ENCODE measurements at places on chromosomes 3 and 15.

GRCh38 chr15:40853241-40853890 lies 9.5 kb downstream of the SPINT1 start:
- no peak for DNase-seq

DNA sequence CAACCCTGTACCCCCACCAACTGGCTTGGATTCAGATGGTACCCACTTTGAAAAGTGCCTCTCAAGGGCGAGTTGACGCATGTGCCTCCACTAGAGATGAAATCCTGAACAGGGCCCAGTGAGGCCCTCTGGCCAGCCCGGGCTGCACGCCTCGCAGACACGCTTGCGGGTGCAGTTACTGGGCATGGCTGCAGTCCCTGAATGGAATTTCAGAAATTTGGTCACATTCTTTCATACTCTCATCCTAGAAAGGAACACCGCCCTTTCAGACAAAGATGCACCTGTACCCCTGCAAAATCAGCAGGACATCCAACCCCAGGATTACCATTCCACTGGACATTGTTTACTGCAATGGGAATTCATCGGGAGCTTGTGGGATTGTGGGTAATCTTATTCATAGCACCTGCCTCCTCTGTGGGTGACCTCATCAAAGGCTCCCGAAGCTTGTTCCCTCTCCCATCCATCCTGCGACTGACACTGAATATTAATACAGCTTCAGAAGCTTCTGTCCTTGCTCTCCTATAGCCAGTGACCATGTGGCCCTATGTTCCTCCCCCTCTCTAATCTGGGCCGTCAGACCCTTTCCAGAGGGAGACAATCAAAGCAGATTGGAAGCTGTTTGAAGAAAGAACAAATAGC lies 42.5 kb upstream of the TPM1 start:
- no peak for DNase-seq

DNA sequence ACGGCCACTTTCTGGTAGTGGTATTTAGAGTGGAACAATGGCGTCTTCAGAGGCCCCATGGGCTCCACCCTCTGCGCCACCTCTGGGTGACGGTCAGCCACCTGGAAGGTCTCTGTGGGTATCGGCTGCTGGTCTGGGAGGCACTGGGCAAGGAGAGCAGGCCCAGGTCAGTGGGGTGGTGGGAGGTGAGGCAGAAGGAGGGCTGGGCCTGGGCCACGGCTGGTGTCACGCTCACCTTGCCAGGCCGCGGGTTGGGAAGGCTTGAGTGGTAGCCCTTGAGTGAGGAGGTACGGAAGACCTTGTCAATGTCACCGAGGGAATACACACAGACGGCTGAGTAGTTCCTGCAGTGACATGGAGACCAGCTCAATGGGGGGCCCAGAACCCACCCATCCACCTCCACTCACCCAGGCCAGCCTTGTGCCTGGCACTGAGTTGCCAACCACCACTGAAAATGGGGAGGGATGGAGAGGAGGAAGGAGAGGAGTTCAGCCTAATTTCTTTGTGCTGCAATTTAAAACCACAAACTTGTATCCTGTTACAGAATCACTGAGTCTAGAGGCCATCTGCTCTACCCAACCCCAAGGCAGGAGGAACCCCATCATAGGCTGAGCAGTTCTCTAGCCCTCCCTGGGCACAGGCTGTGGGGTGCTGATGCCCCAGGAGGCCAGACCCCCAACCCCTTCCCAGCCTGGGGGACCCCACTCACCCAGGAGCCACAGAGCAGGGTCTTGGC lies 19.0 kb downstream of the SEMA7A start:
- DNase-seq = no peak

- DNase-seq = no peak
Observed at GRCh38 chr15:70722266-70723121, 40.9 kb downstream of the UACA start.

DNA sequence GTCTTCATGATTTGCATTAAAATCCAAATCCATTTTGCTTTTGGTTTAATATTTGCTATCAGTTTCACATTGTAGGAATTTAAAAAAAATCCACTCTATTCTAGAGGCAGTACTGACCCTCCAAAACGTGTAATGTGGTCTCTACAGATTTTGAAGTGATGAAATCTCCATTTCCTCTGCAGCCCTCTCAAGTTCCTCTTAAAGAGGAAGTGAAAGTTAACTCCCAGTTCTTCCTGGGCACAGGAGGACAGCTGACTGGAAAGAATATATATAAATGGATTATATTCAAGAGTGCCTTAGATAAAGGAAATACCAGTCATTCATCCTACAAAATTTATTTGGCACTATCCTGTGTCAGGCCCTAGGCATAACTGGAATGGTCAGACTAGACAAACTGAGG lies 83.5 kb upstream of the PLCL2 start:
- no peak for DNase-seq

- no peak for DNase-seq
Observed at GRCh38 chr3:75737831-75738493, 47.4 kb downstream of the ZNF717 start.

- no peak for DNase-seq
Observed at GRCh38 chr15:28006116-28006905, 92.8 kb downstream of the OCA2 start.

DNA sequence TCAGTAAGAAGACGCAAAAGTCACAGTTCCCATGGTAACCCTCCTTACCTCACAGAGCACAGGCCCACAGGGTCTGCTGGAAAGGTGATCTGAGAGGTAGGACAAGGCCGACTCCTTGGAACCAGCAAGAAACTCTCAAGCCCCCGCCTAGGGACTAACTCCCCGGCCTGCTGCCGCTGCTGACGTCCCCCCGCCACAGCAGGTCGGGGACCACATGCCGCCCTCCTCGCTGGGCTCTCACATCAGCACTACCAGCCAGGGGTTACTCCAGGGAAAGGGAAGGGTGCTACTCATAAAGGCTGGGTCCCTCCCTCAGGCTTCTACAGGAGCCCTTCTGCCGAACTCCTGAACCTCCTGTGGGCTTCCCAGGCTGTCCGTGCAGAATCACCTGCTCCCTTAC lies 94.2 kb downstream of the XXYLT1 start:
- DNase-seq = no peak

DNA sequence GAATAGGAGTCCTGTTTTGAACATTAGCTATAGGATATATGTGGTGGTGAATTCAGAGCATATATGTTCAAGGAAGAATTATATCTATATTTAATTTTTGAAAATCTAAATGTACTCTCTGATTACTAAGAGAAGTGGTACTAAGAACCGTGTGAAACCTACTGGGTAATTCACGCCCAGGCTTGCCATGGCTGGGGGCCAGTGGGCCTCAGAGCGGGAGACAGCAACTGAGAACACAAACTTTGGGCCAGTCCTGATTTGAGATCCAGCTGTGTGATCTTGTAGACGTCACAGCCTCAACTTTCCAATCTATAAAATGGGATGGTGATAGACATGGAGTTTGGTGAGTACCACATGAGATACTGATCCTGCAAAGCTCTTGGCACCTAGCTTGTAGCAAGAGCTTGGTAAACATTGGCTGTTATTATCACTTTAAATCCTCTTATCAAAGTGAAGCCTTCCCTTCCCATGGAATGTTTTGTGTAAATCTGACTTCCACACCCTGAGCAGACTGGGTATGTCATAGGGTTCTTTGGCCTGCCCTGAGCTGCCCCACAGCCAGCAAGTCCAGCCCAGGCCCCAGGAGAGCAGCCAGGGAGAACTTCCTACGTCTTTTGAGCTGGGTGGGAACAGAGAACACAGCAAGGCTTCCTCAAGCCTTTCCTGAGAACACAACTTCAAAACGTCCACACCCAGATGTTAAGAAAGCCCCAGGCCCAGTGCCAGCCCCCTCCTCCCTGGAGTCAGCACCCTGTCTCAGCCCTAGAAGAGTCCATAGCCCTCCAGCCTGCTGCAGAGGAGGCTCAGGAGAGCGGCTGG lies 8.2 kb upstream of the PAQR5 start:
- DNase-seq = no peak

- peak; percentile 87 for DNase-seq
Observed at GRCh38 chr3:158109804-158110657, at the start of gene RSRC1. TSS of gene RSRC1 (plus strand) at chr3:158110089. CDS start at chr3:158122105, 12,016 bp downstream.

- DNase-seq = no peak
Observed at GRCh38 chr3:78201091-78201490, 1161.2 kb downstream of the ROBO2 start.

DNA sequence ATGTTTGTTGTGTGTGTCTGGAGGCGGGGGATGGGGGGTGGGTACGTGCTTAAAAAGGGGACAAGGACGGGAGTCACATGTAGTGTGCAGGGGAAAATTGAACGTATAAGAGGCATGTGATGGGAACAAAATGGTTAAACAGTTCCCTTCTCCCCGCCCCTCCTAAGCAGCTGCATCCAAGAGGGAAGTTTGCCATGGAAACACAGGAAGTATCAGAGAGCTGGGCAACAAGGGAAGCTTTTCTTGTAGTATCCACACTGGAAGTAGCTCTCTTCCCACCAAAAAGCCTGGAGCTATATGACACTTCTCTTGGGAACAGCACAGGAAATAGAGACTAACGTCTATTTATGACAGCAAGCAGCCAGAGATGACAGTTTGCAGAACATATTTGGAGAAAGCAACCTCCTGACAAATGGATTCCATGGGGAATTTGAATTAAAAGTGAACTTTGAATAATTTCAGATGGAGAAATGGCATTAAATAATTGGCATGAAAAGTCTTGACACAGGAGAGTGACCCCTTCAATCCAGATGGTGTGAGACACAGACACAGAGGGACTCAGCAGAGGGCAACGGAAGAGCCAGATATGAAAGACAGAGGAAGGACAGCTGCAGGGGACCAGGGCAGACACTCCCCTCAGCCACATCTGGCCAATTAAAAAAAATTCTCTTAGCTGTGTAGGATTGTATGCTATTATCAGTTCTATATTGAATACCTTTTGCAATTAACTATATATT lies 294.2 kb upstream of the TBL1XR1 start:
- peak; percentile 44 for DNase-seq

DNA sequence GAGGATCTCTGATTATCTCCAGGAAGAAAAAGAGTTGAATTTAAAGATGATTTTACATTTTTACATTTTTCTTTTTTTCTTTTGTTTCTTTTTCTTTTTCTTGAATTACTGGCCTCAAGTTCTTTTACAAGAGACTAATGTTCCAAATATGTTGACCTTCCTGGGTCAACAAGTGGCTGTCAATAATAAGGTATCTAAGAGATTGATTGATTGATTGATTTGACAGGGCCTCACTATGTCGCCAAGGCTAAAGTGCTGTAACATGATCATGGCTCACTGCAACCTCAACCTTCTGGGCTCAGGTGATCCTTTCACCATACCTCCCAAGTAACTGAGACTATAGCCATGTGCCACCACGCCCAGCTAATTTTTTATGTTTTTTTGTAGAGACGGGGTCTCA lies 44.6 kb downstream of the KIF9 start:
- no peak for DNase-seq

- peak; percentile 46 for DNase-seq
Observed at GRCh38 chr3:179973931-179974361, 62.8 kb downstream of the PEX5L start.

DNA sequence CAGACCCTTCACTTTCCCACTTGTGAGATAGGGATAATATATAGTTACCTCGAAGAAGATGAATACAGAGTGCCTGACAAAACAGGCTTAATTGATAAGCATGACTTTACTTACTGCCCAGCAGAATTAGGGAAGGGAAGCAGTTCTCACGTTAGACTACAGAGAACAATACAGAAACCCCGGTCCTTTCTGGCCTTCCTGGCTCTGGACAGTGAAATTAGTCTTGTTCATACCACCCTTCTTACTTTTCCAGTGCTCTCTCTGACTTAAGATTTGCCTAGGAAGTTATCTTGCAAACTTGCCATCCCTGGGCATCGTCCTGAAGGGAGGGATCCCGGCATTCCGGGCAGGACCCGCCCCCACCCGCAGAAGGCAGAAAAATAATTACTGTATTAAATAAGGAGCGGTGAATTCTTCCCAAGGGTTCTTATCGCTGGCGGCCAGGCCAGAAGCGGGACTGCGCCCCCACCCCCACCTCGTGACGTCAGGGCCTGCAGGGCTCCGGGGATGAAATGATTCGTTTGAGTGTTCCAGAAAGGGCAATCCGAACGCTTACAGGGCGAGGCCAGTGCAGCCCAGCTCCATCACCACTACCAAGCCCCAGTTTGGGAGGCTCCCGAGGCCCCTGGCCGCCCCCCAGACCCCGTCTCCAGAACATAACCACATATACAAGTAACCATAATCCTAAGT lies 8.4 kb downstream of the SOX2 start:
- peak; percentile 32 for DNase-seq

GRCh38 chr3:122481390-122481789 lies 33.3 kb downstream of the KPNA1 start:
- no peak for DNase-seq

DNA sequence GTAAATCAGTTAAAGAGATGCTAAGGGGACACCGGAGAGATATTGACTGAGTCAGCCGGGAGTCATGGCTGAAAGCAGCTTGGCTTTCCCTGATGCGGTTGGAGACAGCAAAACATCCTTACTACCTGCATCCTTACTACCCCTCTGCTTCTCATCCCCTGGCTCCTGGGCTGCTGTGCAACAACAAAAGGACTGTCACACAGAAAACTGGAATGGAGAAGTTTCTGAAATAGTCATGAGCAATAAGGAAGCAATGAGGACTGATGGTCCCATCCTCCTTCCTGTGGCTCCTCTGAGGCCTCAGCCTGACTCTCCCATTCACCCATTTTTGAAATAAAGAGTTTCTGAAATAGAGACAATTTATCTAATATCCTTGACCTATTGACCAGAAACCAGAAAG lies 1.1 kb downstream of the HCLS1 start:
- DNase-seq = no peak

DNA sequence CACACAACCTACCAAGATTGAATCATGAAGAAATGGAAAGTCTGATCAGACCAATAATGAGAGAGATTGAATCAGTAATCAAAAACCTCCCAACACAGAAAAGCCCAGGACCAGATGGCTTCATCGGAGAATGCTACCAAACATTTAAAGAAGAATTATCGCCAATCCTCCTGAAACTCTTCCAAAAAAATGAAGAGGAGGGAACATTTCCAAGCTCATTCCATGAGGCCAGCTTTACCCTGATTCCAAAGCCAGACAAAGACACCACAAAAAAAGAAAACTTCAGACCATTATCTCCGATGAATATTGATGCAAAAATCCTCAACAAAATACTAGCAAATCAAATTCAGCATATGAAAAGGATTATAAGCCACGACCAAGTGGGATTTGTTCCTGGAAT lies 94.1 kb downstream of the SENP2 start:
- no peak for DNase-seq

DNA sequence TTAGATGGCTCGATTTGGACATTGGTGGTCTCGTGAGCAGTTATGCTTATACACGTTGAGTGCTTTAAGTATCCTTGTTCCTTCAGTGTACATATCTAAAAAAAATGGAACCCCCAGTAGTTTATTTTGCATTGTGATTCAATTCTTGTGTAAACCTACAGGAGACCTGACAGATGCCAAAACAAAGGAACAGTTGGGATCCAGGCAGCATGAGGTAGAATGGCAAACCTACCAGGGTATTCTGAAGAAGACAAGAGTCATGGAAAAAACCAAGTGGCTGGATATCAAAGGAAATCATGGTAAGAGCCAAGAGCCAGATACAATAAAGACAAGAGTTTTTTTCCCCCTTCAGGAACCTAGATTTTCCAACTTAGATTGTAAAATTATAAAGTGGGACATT lies 2.0 kb downstream of the TMEM62 start:
- DNase-seq = no peak
